Fibroblast of skin of left biceps (primary cell): ENCODE measurements at places on chromosomes 12 and 14.

GRCh38 chr14:55724736-55725135 lies 144.7 kb downstream of the KTN1 start:
- no peak for DNase-seq

GRCh38 chr12:52341066-52341580 lies 19.9 kb upstream of the KRT83 start:
- DNase-seq: no peak

DNA sequence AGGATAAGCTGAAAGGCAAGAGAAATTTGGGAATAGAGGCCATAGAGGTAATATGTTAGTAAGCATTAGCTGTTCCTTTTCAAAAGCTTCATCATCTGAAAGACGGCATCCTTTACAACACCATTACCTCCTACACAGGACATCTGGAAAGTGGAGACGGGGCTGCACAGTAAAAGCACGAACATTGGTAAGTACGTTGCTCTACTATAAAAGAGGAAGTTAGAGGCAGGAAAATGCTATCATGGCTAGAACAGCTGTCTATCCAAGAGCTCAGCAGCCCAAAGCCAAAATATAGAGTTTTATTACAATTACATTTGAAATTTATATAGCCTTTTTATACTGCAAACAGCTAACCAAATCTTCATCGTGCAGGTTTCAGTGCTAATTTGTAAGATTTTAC lies 172.3 kb upstream of the GRIP1 start:
- DNase-seq: no peak

DNA sequence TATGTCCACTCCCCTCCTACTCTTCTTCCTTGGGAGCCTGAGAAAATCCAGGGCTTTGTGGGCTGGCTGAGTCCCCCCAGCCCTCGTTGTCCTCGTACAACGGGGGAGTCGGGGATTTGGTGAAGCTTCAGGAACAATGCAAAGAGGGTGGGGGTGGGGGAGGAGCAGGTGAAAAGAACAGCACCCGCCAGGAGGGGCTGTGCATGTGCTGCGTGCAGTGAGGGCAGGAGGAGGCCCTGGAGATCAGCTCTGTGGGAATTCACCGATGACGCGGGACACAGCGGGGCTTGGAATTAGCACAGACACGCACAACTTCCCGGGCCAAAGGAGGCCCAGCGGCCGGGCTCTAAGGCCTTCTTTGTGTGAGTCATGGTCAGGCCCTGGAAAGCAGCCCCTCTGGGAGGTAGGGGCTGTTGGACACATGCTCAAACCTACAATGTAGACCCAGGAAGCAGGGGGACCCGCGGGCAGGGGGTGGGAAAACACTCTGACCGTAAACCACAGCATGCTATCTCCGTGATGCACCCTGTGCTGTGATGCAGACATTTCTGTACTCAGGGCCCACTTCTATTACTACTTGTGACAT lies 32.8 kb downstream of the RBM19 start:
- DNase-seq: peak; percentile 49

GRCh38 chr12:16307856-16308475 lies 30.5 kb upstream of the SLC15A5 start:
- DNase-seq: no peak

GRCh38 chr14:71713016-71713415 lies 219.2 kb upstream of the RGS6 start:
- DNase-seq: no peak

- no peak for DNase-seq
Observed at GRCh38 chr12:42539696-42540095, 49.9 kb downstream of the PRICKLE1 start.

- DNase-seq: no peak
Observed at GRCh38 chr14:89029961-89030694, 205.7 kb downstream of the TTC8 start.

DNA sequence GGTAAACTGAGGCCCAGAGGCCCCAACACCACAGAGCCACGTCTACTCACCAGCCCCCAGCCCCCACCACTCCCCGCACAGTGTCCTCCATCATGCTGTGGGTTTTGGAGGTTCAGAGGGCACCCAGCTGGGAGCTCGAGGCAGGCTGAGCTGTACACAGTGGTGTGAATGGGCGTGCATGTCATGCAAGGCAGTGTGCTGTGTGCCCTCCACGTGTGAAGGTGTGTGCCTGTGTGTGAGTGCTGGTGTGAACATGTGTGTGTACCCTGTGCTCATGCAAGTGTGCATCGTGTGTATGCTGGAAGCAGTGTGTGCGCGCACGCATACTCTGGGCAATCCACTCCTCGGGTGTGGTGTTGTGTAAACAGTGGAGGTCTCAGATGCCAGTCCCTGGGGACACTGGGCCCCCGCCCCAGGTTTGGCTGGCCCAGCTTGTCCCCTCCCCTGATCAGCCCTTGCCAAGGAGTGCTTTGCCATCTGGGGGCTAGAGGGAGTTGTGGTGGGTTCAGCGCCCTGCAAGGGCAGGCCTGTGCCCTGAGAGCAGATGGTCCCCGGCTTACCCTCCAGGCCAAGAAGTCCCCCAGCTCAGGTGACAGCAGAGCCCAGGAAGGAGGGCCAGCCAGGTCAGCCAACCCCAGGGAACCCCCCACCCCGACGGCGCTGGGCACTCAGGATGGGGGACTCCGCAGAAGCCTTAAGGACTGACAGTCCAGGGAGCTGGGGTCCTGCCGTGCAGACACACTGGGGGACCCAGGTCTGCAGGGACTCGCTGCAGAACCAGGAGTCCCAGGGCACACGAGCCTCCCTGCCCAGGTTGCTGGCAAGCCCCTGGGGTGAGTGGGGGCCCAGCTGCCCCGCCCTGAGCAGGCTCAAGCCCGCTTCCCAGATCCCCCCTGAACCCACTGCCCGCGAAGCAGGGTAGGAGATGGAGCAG lies 23.8 kb upstream of the GPR132 start:
- no peak for DNase-seq

DNA sequence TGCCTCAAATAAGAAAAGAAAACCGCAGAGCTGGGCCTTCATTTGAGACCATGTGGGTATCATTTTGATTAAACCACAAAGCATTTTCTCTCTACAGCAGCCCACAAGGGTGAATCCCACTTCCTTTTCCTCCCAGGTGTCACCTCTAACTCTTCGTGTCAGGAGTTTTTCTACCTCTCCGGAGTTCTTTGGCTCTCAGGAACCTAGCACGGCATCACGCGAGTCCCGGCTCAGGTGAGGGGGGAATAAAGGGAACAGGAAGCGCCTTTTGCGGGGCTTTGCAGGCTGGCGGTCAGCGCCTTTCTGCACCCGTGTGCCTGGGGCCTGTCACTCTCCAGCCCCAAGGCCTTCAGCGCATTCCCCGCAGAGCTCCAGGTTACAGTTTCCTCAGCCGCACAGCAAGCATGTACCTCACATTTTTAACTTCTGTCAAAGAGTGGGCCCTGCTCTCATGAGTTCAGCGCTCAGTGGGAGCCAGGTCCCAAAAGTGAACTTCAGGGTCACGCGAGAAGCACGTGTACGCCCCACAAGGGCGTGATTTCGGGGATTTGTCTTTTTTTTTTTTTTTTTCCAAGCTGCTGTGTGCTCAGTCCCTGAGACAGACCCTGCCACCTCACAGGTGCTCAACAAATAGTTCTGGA lies 740 bp upstream of the PRPF40B start:
- no peak for DNase-seq

DNA sequence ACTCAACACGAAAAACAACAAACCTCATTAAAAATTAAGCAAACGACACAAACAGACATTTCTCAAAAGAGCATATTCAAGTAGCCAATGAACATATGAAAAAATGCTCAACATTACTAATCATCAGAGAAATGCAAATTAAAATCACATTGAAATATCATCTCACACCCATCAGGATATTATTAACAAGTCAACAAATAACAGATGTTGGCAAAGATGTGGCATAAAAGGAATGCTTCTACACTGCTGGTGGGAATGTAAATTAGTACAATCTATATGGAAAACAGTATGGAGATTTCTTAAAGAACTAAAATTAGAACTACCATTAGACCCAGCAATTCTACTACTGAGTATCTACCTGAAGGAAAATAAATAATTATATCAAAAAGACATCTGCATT lies 182.2 kb downstream of the KITLG start:
- DNase-seq: no peak

DNA sequence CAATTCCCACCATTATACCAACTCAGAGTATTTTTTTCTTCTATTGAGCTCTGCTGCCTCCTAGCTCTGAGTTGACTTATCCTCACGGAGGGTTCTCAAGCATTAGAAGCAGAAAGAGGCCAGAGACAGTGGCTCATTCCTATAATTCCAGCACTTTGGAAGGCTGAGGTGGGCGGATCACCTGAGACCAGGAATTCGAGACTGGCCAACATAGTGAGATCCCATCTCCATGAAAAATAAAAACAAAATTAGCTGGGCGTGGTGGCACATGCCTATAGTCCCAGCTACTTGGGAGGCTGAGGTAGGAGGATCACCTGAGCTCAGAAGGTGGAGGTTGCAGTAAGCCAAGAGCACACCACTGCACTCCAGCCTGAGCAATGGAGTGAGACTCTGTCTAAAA lies 21.0 kb downstream of the HPD start:
- DNase-seq: no peak

GRCh38 chr14:69877492-69877891 lies 1.7 kb upstream of the SMOC1 start:
- no peak for DNase-seq

DNA sequence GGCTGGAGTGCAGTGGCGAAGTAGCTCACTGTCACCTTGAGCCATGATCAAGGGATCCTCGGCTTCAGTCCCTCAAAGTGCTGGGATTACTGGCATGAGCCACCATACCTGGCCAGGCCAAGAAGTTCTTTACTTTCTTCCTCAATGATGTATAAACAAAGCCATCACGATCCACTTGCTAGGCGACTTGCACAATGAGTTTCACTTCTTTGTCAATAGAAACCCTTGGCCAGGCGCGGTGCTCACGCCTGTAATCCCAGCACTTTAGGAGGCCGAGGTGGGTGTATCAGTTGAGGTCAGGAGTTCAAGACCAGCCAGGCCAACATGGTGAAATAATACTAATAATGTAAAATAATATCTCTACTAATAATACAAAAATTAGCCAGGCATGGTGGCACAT lies 14.4 kb upstream of the SPSB2 start:
- no peak for DNase-seq

DNA sequence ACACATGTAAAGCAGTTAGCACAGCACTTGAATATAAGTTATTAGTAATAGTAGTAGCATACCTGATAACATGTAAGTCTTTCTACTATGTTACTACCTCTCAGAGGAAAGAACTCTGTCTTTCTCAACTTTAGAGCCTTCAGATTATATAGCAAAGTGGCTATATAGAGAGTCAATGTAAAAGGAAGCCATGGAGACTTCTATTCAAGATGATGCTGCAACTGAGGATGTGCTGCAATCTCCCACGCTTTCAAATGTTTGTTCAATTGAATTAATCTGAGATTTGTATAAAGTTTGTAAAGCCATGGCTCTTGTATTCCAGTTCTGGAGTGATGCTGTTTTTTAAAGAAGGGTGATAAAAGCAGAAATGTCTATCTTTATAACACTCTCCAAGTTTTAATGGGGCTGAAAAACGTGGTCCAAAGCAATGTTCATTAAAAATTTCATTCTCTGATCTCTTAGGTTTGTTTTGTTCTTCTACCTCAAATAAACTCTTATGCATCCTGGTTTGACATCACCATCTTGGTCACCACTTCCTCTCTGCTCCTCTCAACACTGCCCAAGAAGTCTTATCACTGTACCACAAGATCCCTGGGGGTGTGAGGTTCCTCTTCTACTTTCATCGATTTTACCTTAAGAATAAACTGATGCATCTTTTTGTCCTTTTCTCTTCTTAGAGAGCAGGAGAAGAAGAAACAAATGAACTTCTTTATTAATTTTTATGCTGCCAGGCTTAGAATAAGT lies 40.6 kb downstream of the C12orf42 start:
- DNase-seq: no peak

GRCh38 chr12:111440631-111441030 lies 34.9 kb downstream of the SH2B3 start:
- DNase-seq: no peak

GRCh38 chr12:10130042-10130441 lies at the start of gene CLEC7A:
Gene CLEC7A (minus strand): TSS chr12:10130199. CDS start chr12:10130082, 117 bp downstream.
- DNase-seq: no peak

- DNase-seq: peak; percentile 41
Observed at GRCh38 chr12:76024942-76025600, 6.5 kb downstream of the PHLDA1 start.

GRCh38 chr12:6899427-6899826 lies 5.2 kb upstream of the LRRC23 start:
- no peak for DNase-seq

DNA sequence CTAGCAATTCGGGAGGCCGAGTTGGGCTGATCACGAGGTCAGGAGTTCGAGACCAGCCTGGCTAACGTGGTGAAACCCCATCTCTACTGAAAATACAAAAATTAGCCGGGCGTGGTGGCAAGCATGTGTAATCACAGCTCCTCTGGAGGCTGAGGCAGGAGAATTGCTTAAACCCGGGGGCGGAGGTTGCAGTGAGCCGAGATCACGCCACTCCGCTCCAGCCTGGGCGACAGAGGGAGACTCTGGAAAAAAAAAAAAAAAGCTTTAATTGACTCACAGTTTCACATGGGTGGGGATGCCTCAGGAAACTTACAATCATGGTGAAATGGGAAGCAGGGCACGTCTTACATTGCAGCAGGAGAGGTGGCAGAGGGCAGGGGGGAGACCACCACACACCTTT lies 30.6 kb upstream of the SLC2A3 start:
- no peak for DNase-seq

DNA sequence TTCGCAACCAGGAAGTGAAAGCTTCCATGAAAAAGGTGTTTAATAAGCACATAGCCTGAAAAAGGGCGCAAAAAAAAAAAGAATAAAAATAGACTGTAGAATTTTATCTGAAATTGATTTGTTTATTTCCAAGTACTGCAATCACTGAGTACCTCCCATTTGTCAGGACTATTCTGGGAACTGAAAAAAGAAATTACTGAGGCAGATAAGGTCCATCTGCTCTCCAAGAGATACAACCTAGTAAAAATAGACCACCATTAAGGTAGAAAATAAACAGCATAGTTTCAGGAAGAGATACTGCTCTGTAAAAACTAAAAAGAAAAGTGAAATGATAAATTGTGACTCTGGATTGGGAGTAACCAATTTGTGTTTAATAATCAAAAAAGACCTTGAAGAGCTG lies 24.7 kb downstream of the OR4N2 start:
- DNase-seq: no peak

DNA sequence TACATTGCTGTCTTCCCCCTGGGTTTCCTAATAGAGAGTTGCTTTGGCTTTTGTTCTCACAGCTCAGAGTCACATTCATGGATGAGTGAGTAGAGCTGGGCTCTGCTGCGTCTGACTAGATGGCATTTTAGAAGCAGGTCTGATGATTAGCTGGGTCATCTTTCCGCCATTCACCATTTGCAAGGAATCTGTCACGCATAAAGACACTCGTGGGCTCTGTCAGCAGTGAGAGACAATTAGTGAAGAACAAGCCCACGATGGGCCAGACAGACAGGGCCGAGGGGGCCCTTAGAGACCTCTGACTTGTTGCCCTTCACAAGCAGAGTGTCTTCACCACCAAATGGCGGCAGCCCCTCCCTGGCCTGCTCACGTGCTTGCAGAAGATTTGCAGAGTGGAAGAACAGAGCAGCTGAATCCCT lies 175.0 kb downstream of the CRADD start:
- DNase-seq: no peak

- peak; percentile 89 for DNase-seq
Observed at GRCh38 chr14:22982477-22983245, at the start of gene AJUBA. Gene AJUBA (minus strand): TSS chr14:22982551. CDS start chr14:22982266, 285 bp downstream.

- no peak for DNase-seq
Observed at GRCh38 chr12:59164226-59164625, 243.9 kb upstream of the LRIG3 start.

GRCh38 chr12:8078398-8078797 lies 3.7 kb upstream of the NECAP1 start:
- peak; percentile 30 for DNase-seq
